ENCODE measurements at places on chromosomes 1 and 21.

DNA sequence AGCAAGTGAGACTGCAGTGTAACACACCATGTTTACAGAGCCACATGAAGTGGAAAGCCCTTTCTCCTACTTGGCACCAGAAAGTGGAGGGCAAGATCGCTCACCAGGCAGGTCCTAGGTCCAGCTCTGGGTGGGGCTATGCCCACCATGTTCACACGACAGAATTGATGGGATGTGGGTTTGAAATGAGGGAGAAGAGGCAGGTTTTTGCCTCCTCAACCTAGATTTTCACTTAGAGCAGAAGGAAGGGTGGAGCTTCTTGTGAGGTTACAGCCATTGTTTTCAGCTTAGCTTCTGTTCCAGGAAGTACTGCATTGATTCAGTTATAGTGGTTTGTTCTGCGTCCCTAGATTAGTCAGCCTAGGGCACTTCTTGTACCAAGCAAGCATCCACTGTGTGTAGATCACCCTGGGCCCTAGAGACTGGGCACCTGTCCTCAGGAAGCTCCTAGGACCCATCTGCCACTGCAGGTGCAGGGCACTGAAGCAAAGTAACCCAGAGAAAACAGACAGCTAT, 2.3 kb downstream of the CD53 start:
- DNase-seq: peak; percentile 74

- DNase-seq: peak; percentile 67
Measured at GRCh38 chr1:185439727-185440415, 122.8 kb upstream of the IVNS1ABP start.

DNA sequence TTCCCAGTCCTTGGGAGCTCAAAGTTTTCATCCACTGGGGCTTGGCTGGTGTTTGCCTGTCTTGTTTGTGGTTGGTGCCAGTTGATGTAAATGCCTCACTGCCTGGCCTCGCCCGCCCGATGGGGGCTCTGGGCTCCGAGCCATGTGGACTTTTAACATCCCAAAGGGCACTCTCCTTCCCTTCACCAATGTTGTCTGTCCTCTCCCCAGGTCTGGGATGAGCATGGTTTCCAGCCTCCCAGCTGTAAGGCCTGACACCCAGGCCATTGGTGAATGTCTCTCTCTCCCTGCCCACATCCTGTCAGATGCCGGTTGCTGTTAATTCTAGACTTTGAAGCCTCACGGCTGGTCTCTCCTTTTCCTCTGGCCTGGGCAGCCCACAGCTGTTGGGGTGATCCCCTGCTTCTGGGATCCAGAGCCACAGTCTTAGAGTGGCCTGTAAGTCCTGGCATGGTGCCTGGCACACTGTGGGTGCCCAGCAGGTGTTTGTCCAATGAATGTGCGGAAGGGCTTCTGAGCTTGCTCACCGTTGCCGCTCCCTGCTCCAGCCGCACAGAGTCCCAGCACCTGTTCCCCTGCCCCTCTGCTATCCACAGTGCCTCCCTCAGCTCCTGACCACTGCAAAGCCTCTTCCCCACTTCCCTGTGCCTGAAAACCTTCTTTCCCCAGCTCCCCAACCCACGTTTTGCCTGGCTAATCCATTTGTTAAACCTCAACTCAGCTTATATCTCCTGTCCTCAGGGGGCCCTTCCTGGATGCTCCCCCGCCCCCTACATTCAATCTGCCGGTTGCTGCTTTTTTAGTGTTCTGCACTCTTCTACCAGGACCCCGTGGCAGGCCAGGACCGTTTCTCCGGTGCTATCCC, 3.3 kb upstream of the C1orf174 start:
- DNase-seq: peak; percentile 46

GRCh38 chr1:94084085-94084484, 36.9 kb downstream of the ABCA4 start:
- DNase-seq: no peak

DNA sequence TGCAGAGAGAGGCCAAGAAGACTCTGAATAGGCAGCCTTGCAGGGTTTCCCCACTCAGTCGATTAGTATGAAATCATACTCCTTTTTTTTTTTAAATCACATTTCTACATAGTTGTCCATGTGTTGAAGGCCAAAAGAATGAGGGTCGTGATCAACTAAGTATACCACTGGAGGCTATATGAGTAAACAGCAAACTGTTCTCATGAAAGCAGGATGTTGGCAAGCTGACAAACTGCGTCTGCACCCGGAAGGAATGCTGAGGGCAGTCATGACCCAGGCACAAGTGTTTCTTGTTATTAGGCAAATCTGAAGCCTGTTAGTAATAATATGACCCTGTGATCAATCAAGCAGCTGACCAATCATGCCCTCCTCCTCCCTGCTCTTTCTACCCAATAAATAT, 213.2 kb downstream of the USH2A start:
- no peak for DNase-seq

DNA sequence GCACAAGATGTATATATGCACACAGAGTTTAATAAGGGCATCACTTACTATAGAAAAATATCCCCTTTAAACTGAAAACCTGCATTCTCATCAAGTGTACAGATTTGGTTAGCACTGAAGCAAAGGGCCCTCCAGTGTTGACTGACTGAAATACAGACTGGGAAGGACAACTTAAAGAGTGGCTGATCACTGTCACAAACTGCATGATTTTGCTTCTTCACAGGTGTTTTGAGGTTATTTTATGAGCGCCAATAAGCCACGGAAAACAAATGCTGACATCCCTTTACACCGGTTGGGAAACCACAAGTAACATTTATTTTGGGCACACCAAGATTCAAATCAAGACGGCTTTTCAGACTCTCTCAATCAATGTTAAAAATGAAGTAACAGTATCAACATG, 30.9 kb upstream of the RAP1GAP start:
- no peak for DNase-seq

DNA sequence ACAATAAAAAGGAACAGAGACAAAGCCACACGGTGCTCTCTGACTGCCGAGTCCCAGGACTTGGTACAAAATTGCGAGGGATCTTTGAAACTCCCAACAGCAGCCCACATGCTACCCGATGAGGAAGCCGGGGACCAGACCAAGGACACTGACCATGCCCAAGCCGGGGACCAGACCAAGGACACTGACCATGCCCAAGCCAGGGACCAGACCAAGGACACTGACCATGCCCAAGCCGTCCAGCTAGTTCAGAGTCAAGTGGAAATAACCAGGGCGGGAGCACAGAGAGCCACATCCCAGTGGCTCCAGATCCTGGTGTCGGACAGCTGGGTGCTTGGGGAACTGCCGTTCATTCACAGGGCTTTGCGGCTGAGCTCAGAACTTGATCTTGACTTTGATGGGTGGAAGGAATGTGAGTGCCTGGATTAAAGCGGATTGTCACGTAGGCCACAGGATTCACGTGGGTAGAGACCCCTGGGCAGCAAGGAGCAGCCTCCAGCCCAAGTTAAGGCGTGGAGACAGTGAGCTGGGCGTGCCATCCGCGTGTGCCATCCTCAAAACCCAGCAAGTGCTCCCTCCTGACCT, 16.5 kb upstream of the TRAPPC10 start:
- DNase-seq: no peak

GRCh38 chr1:39441797-39442196, 49.6 kb upstream of the BMP8A start:
- DNase-seq: no peak

GRCh38 chr1:159823406-159823805, 3.3 kb upstream of the SLAMF8 start:
- DNase-seq: no peak

DNA sequence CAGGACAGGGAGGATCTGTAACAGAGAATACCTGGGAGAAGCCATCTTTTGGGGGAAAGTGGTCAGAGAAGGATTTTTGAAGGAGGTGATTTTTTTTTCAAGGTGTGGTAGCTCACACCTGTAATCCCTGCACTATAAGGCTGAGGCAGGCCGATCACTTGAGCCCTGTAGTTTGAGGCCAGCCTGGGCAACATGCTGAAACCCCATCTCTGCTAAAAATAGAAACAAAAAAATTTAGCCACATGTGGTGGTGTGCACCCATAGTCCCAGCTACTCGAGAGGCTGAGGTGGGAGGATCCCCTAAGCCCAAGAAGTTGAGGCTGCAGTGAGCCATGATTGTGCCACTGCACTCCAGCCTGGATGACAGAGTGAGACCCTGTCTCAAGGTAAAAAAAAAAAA, 67.4 kb upstream of the ARTN start:
- DNase-seq: no peak

Data from CD4-positive, alpha-beta T cell treated with Interleukin-10 for 1 hour (primary cell).